DND-41 (cell line): ENCODE measurements at places on chromosomes 5 and 9.

GRCh38 chr9:134970719-134971118 is 53.0 kb upstream of the FCN1 start:
- no peaks in the 10 kb centered on the region for H3K36me3 ChIP-seq
- no peak for DNase-seq
- no peaks in the 10 kb centered on the region for H3K4me1 ChIP-seq
- no peak overlapping the region for H3K4me3 ChIP-seq
- no peaks in the 10 kb centered on the region for H3K27me3 ChIP-seq

DNA sequence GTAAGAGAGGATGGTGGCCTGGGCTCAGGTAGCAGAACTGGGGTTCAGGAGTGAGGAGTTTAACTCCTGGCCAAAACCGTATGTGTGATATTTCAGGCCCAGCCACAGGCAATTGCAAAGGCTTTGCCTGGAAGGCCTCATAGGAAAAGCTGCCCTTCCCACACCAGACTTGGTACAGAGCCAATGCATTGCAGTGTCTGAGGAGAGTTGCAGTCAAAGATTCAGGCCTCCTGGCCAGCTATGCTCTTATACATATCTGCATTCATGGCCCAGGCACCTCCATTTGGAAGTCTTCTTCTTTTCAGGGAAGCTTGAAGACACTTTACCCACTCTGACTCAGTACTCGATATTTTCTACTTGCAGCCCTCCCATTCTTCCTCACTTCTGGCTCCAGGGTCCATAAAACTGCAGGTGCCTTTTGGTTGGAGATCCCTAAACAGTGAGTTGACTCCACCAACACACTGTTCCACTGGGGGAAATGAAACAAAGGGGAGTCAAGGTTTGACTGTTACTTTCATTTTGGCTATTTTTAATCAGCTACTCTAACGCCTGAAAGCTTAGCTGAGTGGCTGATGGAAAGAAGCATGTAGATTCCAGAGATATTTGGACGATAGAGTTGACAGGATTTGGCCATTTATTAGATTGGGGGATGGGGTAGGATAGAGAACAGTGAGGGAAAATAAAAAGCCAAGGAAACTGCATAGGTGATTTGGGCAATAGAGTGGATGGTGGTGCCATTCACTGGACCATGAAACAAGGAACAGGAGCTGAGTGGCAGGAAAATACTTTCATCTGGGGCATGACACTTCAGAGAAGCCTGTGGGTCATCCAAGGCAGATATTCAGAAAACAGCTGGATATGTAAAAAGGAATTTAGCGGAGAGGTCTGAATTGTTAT is 30.6 kb upstream of the IL33 start:
- H3K27ac ChIP-seq: no peak overlapping the region
- no peaks in the 10 kb centered on the region for H3K36me3 ChIP-seq
- no peaks in the 10 kb centered on the region for H3K4me1 ChIP-seq

GRCh38 chr9:103872811-103873210 is 221.3 kb upstream of the SMC2 start:
- H3K27ac ChIP-seq: no peak overlapping the region
- H3K4me1 ChIP-seq: no peaks in the 10 kb centered on the region
- H3K27me3 ChIP-seq: no peaks in the 10 kb centered on the region
- H3K4me3 ChIP-seq: no peak overlapping the region

DNA sequence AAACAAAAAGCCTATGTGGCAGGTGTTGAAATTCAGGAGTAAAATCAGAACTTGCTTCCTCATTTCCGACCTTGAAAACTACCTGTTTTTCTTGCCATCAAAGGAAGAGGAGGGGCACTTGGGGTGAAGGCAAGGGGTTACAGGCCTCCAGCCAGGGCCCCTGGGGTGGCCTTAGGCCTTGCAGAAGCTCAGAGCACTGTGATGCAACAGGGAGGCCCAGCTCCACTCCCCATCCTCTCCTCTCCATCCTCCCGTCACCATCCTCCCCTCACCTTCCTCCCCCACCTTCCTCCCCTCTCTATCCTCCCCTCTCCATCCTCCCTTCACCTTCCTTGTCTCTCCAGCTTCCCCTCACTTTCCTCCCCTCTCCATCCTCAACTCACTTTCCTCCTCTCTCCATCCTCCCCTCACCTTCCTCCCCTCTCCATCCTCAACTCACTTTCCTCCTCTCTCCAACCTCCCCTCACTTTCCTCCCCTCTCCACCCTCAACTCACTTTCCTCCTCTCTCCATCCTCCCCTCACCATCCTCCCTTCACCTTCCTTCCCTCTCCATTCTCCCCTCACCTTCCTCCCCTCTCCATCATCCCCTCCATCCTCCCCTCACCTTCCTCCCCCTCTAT is 111.6 kb downstream of the WNK2 start:
- H3K27me3 ChIP-seq: no peaks in the 10 kb centered on the region
- H3K4me3 ChIP-seq: no peak overlapping the region
- no peaks in the 10 kb centered on the region for H3K36me3 ChIP-seq
- no peaks in the 10 kb centered on the region for H3K4me1 ChIP-seq
- DNase-seq: no peak
- H3K27ac ChIP-seq: no peak overlapping the region

GRCh38 chr5:168875832-168876231 is 296.7 kb upstream of the PANK3 start:
- H3K27me3 ChIP-seq: no peaks in the 10 kb centered on the region
- no peak overlapping the region for H3K4me3 ChIP-seq
- peaks cover 17% of the 10 kb centered on the region for H3K4me1 ChIP-seq

DNA sequence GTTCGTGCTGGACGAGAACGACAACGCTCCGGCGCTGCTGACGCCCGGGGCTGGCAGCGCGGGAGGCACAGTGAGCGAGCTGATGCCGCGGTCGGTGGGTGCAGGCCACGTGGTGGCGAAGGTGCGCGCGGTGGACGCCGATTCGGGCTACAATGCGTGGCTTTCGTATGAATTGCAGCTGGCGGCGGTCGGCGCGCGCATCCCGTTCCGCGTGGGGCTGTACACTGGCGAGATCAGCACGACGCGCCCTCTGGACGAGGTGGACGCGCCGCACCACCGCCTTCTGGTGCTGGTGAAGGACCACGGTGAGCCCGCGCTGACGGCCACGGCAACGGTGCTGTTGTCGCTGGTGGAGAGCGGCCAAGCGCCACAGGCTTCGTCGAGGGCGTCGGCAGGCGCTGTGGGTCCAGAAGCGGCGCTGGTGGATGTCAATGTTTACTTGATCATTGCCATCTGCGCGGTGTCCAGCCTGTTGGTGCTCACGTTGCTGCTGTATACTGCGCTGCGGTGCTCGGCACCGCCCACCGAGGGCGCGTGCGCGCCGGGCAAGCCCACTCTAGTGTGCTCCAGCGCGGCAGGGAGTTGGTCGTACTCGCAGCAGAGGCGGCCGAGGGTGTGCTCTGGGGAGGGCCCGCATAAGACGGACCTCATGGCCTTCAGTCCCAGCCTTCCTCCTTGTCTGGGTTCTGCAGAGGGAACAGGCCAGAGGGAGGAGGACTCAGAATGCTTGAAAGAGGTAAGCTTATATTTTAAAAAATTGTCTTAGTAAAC is 2.2 kb downstream of the PCDHA13 start:
- peaks cover 7% of the 10 kb centered on the region for H3K27me3 ChIP-seq
- no peak for DNase-seq
- no peak overlapping the region for H3K4me3 ChIP-seq
- no peaks in the 10 kb centered on the region for H3K36me3 ChIP-seq
- no peak overlapping the region for H3K27ac ChIP-seq

GRCh38 chr5:86866036-86866435 is 248.3 kb downstream of the COX7C start:
- no peaks in the 10 kb centered on the region for H3K27me3 ChIP-seq
- no peaks in the 10 kb centered on the region for H3K36me3 ChIP-seq
- no peak overlapping the region for H3K27ac ChIP-seq
- H3K4me3 ChIP-seq: no peak overlapping the region

DNA sequence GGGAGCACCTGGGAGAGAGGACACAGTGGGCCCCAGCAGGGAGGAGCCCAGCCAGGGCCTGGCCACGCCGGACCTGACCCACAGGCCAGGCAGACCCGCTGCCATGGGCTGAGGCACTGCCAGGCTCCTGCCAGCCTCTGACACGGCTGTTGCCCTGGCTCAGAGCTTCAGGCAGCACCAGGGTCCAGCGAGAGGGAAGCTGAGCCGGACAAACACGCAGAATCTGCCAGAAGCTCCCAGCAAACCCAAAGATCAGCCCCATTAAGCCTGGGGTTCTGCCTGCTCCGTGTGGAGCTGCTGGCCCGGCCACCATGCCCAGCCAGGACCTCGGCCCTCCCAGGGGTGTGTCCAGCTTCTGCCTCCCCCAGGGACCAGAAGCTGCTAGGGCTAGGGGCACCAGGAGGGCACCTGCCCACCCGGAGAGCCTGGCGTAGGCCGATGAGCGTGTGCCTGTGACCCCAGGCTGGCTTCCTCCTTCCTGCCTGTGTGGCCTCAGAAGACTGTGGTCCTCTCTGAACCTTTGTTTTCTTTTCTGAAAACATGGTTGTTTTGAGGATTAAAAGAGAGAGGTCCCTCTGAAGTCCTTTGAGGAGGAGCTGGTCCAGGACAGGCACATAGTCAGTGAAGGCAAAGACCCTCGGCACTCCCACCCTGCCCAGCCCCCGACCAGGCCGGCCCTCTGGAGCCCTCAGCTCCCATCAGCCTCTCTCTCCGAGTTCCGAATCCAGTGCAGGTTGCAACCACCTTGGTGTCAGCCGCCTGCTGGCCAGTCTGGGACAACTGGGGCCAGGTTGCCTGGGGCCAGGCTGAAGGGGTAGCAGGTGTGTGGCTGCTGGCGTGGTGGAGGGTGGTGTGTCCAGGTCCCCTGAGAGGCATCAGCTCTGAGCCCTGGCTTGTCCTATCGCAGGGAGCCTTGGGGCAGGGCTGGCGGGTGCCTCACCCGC is 39.6 kb downstream of the KCNT1 start:
- no peaks in the 10 kb centered on the region for H3K4me1 ChIP-seq
- no peak overlapping the region for H3K27ac ChIP-seq
- no peaks in the 10 kb centered on the region for H3K36me3 ChIP-seq
- no peak for DNase-seq
- no peak overlapping the region for H3K4me3 ChIP-seq
- H3K27me3 ChIP-seq: no peaks in the 10 kb centered on the region

DNA sequence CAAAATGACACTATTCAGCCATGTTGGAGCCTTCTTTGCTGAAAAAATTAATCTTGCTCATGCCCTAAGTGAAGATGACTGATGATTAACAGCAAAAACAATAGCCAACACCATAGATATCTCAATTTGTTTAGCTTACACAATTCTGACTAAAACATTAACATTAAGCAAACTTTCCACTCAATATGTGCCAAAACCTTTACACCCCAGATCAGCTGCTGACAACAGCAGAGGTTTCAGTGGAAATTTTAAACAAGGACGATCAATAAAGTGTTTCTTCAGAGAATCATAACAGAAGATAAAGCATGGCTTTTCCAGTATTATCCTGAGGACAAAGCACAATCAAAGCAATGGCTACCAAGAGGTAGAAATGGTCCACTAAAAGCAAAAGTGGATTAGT is 254.4 kb upstream of the GRAMD2B start:
- H3K27me3 ChIP-seq: no peaks in the 10 kb centered on the region
- H3K36me3 ChIP-seq: no peaks in the 10 kb centered on the region

DNA sequence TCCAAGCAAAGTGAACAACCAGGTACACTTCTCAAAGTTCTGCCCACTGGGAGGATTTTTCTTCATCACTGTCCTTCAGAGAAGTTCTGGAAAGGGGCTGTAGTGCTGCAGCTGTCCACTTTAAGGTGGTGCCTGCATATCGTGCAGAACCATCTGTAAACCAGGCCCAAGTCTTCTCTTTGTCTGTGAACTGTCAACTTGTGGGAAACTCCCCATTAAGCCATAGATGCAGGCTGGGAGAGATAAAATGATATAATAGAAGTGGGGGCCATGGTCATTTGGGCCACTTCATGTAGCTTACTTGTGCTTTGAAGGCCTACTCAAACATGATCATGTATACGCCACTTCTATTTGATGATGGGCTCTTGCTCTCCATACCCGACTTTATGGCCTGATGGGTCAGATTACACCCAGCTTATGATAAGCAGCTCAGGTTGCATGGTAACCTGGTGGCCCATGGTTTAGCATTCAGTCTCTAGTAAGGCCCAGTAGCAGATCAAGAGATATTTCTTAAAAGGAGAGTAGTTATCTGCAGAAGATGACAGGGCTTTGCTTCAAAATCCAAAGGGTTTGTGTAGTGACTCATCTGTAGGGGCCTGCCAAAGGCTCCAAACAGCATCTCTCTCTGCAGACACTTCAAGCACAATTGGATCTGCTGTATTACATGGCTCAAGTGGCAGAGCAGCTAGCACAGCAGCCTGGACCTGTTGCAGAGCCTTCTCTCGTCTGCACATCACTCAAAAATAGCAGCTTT is 15.7 kb upstream of the BTF3 start:
- H3K36me3 ChIP-seq: no peaks in the 10 kb centered on the region
- H3K4me1 ChIP-seq: no peaks in the 10 kb centered on the region
- no peak overlapping the region for H3K4me3 ChIP-seq
- peaks cover 3% of the 10 kb centered on the region for H3K27me3 ChIP-seq

DNA sequence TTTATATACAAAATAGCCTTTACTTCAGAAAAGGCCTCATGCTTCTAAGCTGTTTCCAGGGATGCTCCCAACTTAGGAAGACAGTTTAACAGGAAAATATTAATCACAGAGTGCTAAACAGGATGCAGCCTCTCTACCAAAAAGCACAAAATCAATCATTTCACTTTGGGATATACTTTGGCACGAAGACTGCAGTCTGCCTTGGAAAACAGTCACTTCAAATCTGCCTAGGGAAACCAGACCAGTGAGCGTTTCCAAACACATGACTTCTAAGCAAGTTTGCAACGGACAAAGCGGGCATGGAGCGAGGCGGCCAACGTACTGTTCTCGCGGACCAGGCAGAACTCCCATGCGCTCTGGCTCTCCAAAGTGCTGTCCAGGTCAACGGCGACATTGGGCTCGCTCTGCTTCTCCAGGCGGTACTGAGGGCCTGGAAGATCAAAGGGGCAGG is 201.0 kb downstream of the MAPKAP1 start:
- DNase-seq: no peak
- H3K4me3 ChIP-seq: no peak overlapping the region
- no peak overlapping the region for H3K27ac ChIP-seq
- H3K36me3 ChIP-seq: 0 out of 2 replicates have a peak, but pooled peaks cover 4% of the 10 kb centered on the region
- H3K27me3 ChIP-seq: no peaks in the 10 kb centered on the region
- no peaks in the 10 kb centered on the region for H3K4me1 ChIP-seq

GRCh38 chr5:169133531-169133930 is 167.4 kb downstream of the SLIT3 start:
- no peaks in the 10 kb centered on the region for H3K4me1 ChIP-seq
- no peaks in the 10 kb centered on the region for H3K36me3 ChIP-seq
- peaks cover 13% of the 10 kb centered on the region for H3K27me3 ChIP-seq
- no peak for DNase-seq
